HFF-Myc (cell line): ENCODE measurements at places on chromosomes 4 and X.

DNA sequence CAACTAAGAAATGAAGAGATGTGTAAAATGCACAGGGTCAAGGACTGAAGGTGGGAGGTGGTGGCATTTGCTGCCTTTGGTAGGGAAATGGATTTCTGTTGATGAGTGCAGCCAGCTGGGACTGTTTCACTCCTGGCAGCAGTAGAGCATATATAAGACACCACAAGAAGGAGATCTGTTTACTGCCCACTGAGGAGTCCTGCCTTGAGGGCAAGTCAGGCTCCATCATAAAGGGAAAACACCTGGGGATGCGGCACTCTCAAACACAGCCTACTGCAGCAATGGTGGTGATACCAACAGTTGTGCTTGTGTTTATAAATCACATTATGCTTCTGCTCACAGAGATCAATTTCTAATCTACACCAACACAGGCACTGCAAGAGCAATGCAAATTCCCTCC, 222.1 kb downstream of the TACR3 start:
- DNase-seq: no peak

GRCh38 chr4:1183985-1184773, 11.8 kb upstream of the SPON2 start:
- DNase-seq: no peak

GRCh38 chr4:38078590-38079421, 118.6 kb downstream of the PTTG2 start:
- DNase-seq: peak; percentile 31

DNA sequence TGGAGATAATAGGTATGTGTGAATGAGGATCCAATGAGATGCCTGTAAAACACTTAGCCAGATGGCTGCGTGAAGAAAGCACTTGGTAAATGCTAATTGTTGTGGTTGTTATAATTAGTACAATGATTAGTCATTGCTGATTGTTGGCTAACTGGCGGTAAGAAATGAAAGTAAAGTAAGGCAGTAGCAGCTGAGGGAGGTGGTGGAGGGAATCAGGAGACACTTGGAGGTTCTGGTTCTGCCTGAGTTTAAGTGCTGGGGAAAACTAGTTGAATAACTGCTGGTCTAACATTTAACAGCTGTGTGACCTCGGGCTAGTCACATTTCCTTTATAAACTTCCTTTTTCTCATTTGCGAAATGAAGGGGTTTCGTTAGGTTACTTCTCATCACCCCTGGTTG, 30.9 kb downstream of the CD38 start:
- DNase-seq: no peak

- no peak for DNase-seq
Measured at GRCh38 chrX:135421932-135422809, at the start of gene SMIM10L2A. SMIM10L2A (plus strand) TSS chrX:135421944; CDS start chrX:135422132, 188 bp downstream.

GRCh38 chr4:97374526-97374925, 768.8 kb downstream of the STPG2 start:
- no peak for DNase-seq

DNA sequence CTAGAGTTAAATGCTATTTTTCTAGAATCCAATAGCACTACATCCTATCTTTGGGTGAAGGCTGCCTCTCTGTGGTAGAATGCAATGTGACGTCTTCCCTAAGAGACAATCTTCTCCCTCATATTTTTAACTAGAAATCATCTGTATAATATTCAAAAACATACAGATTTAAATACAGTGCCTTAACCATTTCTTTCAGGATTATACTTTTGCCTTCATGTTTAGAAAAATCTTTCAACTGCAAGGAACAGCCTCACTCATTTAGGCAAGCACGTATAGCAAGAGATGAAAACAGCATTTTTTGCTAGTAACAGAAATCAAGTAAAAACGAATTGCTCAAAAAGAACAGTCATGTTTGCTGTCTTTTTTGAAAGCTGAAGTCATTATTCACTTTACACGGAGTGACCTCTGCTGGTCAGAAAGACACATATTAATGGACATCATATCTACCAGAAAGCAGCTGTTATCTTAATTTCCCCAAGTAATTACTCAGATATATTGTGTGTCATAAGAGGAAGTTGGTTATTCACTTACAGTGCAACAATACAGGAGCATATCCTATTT, 422.3 kb downstream of the STPG2 start:
- no peak for DNase-seq

GRCh38 chr4:20318001-20318908, 66.5 kb downstream of the SLIT2 start:
- no peak for DNase-seq

DNA sequence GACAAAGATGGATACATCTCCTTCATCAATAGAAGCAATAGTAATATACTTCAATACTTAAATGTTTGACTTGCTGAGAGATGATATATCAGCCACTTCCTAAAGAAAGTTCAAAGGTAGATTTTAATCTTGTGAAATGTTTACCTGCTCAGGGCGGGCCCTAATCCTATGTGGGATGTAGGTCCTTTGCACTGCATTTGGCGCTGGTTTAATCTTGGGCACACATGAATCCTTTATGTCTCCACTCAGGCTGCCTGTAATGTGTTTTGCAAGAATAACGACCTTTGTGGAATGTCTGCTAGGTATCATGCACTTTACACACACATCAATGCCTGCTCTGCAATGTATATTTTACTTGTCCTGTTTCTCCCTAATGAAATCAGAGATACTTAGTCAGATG, 368.7 kb downstream of the GBA3 start:
- DNase-seq: no peak

DNA sequence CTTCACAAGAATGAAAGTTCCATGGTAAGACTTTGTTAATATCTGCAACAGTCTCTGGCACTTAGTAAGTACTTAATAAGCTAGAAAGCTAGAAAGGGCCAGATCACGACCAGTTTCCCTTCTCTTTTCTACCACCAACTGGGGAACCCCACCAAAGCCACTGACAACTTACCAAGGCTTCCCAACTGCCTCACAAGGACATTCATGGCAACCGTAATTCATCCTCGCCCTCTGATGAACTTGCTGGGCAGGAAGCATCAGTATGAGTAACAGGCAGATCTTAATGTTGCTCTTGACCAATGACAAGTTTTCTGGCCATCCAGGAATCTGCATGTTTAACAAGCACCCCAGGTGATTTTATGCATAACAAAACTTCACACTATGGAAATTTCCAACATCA, 23.2 kb upstream of the ZCCHC13 start:
- DNase-seq: no peak

DNA sequence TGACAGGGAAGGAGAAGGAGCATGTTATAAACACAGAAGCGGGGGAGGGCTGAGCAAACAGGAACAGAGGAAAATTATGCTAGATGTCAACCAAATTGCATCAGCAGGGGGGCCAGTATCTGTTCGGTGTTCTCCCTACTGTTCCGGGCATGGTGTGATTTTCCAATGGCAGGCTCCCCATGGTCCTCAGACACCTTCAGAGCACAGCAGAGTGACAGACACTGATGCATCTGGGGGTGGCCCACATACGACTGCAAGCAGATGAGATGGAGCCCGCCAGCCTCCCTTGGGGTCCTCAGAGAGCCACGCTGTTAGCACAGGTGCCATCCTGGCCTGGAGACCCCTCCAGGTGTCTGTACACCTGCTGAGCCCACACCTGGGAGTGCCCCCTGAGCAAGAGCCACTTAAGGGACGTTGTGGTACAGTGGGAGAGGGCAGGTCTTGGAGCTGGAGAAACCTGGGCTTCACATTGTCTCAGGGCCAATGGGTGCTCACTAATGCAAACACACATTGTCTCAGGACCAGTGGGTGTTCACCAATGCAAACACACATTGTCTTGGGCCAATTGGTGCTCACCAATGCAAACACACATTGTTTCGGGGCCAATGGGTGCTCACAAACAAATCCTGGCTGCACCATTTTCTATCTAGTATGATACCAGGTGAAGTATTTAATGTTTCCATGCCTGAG, 95.4 kb downstream of the SLC2A9 start:
- no peak for DNase-seq

- no peak for DNase-seq
Measured at GRCh38 chr4:26261405-26261804, 59.4 kb upstream of the RBPJ start.

DNA sequence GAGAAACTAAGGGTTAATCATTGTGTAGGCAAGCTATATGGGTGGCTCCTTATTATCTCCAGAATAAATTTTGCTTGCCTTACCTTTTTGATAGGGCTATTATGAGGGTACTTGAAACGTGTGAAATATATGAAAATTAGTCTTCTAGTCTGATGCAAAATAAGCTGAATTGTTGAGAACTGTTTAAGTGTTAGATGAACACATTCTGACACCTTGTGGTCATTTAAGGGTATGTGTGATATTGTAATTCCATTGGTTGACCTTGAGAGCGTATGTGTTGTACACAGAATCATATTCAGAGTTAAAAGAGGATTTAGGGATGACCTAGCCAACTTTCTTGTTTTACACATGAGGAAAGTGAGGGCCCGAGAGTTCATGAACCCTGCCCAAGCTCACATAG, 44.6 kb upstream of the LINC00632 start:
- no peak for DNase-seq

GRCh38 chrX:16771483-16772398, 14.5 kb upstream of the TXLNG start:
- DNase-seq: peak; percentile 38

GRCh38 chr4:140211161-140211560, 57.2 kb upstream of the MAML3 start:
- no peak for DNase-seq

DNA sequence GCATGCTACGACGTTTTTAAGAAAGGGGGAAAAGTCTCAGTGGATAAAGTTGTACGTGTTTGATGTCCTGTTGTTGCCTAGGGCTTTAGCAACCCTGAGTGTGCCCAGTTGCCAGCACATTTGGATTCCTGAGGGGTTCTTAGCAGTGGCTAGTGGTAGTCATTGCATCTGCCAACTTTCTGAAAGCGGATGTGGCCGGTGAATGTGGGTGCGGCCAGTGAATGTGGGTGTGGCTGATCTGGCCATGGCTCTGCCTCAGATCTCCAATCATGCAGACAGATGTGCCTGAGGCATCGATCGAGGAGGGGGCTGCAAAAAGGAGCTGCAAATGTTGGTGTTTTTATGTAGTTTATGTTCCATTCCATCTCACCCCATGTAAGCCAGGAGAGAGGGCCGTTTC, 41.5 kb upstream of the FAT1 start:
- DNase-seq: peak; percentile 79
